Stimulated activated CD4-positive, alpha-beta T cell treated with anti-CD3 and anti-CD28 coated beads, TNF-alpha, amount 100 ng/mL, for 24 hours (primary cell): ENCODE measurements at places on chromosomes 16 and 17.
A peak's percentile ranks its signal among the peaks of the same experiment; 100 is the strongest.

DNA sequence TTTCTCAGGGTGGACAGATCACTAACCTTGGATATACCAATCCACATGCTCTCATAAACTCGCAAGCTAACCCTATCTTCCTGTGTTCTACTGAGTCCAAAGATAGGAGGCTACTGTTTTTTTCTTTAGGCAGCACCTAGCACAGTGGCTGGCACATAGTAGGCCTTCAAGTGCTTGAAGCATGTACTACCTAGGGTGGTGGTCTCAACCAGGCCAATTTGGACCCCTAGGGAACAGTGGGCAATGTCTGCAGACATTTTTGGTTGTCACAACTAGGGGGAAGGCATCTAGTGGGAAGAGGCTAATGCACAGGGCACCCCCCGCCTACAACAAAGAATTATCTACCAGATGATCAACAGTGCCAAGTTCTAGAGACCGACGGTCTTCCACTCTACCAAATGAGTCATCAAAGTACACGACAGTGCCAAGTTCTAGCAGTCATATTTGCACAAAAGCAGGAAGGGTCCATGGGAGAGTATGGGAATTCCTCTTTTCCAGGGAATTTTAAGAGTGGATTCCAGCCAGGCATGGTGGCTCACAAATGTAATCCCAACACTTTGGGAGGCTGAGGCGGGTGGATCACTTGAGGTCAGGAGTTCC is 390.3 kb downstream of the SLC39A11 start:
- DNase-seq: no peak

DNA sequence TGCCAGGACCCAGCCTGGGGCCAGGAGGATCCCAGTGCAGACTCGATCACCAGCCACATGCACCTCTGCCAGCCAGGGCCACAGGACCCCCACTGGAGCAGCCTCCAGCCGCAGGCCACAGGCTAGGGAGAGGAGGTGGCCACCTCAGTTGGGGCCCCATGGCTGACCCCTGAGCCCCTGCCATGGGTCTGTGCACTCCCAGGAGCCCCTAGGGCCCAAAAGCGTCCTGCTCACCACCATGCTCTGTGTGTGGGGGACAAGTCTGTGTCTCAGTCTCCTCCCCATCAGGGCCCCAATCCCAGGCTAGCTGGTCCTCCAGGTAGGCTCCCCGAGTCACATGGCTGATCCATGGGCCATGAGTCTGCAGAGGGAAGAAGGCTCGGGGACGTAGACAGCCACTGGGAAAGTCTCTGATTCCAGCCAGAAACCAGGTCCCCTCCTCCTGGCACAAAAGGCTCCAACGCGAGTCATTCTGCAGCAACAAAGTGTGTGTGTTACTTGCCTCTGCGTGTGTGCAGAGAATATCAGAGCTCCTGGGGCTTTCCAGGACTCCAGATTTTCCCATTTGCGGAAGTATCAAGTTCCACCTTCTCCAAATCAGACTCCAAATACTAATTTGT is 6.1 kb upstream of the PRSS8 start:
- DNase-seq: no peak

DNA sequence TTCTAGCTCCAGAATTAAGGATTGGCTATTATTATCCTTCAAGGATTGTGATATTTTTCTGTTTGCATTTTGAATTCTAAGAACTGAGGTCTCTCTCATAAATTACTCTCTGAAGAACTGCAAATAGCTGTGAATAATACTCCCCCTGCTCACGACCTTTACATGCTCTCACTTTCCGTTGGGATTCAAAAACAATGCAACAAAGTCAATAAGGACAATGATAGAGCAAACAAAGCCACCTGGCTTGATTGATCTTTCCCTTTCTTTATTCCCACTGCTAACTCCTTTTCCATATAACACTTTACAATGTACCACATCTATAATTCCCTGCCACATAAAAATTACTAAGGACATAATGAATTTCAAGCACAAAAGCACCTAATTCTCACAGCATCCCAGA is 523.0 kb upstream of the CA10 start:
- no peak for DNase-seq

- DNase-seq: peak; percentile 38
Measured at GRCh38 chr17:1179818-1180742, at the start of gene ABR. ABR (minus strand) TSS chr17:1179981; CDS start chr17:1179727, 254 bp downstream.

DNA sequence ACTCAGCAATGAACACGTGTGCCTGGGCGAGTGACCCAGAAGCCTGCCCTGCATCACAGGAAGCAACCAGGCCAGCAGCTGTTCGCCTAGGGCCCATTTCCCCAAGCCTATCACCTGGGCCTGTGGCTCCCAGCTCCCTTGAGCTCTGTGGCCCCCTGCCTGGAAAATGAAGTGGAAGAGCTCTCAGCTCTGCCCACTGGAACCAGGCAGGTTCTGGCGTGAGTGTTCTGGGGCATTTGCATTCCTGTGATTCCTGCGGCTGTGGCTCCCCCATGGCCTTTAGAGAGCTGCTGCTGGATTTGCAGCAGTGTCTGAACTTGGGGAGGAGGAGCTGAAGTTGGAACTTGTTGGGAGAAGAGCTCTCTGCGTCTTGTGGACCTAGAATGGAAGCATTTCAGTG is 22.8 kb downstream of the PGS1 start:
- DNase-seq: no peak

DNA sequence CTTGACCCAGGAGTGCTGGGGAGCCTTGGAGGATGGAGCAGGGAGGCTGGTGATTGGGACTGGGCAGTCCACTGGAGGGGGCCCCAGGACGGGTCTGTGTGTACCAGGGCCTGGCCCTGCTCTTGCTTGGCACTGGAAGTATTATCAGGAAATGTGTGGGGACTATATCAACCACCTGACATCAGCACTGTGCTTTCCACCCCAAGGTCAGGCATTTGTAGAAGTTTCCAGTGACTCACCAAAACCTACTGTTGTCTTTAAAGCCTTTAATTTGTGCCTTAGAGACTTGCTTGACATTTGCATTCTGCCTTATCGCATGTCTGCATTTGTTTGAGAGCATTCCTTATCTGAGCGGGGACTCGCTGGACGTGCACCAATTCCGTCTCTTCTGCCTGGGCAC is 323.1 kb downstream of the FOXL1 start:
- no peak for DNase-seq

DNA sequence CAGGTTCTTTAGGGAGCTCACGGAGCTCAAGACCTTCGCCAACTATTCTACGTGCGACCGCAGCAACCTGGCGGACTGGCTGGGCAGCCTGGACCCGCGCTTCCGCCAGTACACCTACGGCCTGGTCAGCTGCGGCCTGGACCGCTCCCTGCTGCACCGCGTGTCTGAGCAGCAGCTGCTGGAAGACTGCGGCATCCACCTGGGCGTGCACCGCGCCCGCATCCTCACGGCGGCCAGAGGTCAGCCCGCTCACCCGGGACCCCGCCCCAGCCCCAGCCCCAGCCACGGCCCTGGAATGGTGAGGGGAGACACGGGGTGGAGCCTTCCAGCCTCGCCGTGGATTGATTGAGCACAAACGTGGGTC is 13.5 kb downstream of the SARM1 start:
- no peak for DNase-seq

- DNase-seq: peak; percentile 7
Measured at GRCh38 chr17:57747221-57748017, 2.3 kb upstream of the CCDC182 start.

DNA sequence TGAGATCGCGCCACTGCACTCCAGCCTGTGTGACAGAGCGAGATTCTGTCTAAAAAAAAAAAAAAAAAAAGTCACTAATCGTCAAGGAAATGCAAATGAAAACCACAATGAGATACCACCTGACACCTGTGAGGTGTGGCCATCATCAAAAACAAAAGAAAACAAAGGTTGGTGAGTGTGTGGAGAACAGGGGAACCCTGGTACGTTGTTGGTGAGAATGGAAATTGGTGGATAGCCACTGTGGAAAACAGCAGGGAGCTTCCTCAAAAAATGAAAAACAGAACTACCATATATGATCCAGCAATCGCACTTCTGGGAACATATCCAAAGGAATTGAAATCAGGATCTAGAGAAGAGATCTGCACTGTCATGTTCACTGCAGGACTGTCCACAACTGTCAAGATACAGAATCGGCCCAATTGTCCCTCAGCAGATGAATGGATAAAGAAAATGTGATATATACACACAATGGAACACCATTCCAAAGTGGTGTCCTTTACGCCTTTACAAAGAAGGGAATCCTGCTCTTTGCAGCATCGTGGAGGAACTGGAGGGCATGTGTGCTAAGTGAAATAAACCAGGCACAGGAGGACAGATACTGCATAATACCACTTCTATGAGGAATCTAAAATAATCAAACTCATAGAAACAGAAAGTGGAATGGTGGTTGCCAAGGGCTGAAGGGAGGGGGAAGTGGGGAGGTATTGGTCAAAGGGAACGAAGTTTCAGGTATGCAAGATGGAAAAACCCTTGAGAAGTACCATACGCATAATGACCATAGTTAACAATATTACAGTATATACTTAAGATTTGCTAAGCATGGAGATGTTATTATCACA is 63.5 kb upstream of the PLCG2 start:
- DNase-seq: no peak

GRCh38 chr17:28547096-28547622 is 5.3 kb downstream of the UNC119 start:
- no peak for DNase-seq

DNA sequence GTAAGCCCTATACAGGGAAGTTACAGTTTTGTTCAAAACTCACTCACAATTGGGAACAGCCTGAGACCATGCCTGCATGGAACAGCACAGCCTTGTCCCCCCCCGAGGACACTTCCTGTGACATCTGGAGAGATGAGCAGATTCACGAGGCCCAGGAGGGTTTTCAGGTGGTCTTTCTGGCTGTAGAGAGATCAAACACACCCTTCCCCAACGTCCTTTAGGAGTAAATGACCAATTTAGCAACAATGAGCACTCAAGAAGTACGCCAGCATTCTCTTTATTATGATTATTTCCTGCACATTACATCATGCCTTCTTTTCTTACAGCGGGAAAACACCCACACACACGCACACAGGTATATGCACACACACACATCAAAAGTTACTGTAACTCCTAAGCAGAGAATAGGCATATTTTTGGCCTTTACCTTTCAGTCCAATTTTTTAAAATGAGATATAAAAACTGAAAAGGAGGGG is 39.0 kb downstream of the ADCY9 start:
- DNase-seq: peak; percentile 11

DNA sequence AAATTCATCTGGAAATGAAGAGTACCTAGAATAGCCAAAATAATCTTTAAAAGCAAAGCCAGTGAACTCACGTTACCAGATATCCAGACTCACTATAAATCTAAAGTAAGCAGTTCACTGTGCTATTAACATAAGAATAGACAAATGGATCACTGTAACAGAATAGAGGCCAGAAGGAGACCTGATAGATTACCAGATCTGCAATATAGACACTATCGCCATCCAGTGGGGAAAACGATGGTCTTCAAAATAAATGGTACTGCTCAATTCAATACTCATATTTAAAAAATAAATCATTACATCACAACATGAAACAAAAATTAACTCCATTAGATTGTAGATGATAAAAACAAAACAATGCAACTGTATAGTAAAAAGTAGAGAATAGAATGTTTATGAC is 158.6 kb upstream of the CDH8 start:
- no peak for DNase-seq

GRCh38 chr16:67277294-67277998 is 1.9 kb upstream of the PLEKHG4 start:
- DNase-seq: peak; percentile 37

GRCh38 chr17:45848868-45849535 is 4.3 kb downstream of the SPPL2C start:
- no peak for DNase-seq

- DNase-seq: peak; percentile 70
Measured at GRCh38 chr17:57955183-57955931, at the start of gene CUEDC1. CUEDC1 (minus strand) TSS chr17:57955412; CDS start chr17:57885564, 69,848 bp downstream.

DNA sequence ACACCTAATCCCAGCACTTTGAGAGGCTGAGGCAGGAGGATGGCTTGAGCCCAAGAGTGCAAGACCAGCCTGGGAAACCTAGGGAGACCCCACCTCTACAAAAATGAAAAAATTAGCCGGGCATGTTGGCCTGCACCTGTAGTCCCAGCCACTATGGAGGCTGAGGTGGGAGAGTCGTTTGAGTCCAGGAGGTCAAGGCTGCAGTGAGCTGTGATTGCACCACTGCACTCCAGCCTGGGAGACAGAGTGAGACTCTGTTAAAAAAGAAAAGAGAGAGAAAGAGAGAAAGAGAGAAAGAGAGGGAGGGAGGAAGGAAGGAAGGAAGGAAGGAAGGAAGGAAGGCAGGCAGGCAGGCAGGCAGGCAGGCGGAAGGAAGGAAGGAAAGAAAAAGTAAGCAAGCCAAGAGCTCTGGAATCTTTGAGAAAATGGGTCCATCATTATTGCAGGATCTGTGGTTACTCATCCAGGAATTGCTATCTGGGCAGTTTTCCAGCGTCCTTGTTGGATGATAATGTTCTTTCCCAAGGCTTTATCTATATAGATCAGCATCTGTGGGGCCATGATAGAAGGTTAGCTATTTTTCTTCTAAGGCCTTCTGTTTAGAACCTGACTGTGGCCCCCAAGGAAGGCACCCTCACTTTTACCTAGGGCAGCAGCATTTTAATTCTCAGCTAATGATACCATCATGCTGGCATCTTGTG is 533.2 kb upstream of the CDH5 start:
- DNase-seq: no peak

GRCh38 chr16:49964973-49965372 is 60.1 kb upstream of the CNEP1R1 start:
- no peak for DNase-seq

DNA sequence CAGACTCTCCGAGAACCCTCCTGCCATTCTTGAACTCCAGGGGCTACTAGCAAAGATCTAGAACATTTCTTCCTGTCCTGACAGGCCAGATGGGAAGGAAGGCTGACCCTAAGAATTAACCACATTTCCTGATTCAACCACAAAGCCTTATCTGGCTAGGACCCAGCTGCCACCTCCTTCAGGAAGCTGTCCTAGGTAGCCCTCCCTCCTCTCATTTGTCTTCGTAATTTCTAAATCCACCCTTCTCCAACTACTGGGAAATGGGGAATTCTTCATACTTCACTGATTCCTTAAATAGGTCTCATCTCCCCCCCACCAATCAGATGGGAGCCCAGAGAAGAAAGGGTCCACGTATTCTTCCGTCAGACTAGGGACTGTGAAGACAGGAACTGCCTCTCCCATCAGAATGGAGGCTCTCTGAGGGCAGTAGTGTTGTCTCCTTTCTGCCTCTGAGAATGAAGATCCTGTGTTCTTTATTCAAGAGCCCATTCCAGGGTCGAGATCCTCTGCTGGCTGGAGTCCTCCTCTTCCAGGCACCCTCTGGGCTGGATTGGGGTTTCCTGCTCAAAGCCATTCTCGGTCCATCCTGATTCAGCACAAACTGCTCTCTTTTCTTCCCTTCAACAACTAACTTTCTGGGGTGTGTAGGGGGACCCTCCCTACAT is 2.1 kb downstream of the SAMD14 start:
- DNase-seq: no peak
